Activated CD4-positive, alpha-beta T cell treated with anti-CD3 and anti-CD28 coated beads for 1 hour (primary cell): ENCODE measurements at places on chromosomes 12 and 14.

GRCh38 chr12:6752167-6752920 is 597 bp downstream of the MLF2 start:
- no peak for DNase-seq

DNA sequence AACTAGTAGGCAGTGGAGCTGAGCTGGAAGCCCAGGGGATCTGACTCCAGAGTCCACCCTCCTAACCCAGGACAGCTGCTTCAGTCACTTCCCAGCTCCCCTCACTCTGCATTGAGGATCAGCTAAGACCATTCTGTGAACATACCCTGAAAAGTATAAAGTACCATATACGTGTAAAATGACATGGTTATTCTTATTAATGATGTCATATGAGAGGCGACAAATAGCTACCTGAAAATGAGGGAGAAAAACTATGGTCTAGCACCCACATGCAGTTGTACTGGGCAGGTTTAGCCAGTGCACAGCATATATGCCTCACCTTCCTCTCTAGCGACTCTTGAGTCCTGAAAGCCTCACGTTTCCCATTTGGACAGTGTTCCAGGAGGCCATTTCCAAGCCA is 461.9 kb downstream of the RAD51B start:
- no peak for DNase-seq

- no peak for DNase-seq
Observed at GRCh38 chr12:6018265-6018664, 73.2 kb upstream of the ANO2 start.

GRCh38 chr12:53780323-53780722 is 28.5 kb upstream of the CISTR start:
- DNase-seq, result no peak

DNA sequence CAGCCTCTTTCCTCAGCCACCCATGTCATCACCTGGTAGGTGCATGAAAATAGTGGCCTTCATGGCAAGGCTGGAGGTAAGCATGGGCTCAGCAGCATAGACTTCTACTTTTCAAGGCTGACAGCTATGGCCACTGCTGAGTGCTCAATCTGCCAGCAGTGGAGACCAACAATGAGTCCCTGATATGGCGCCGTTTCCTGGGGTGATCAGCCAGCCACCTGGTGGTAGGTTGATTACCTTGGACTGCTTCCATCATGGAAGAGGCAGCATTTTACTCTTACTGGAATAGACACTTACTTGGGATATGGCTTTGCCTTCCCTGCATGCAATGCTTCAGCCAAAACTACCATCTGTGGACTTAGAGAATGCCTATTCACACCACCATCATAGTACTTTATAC is 39.5 kb upstream of the USP44 start:
- no peak for DNase-seq

GRCh38 chr14:22313172-22313801 is 275.7 kb downstream of the DAD1 start:
- DNase-seq, result no peak

DNA sequence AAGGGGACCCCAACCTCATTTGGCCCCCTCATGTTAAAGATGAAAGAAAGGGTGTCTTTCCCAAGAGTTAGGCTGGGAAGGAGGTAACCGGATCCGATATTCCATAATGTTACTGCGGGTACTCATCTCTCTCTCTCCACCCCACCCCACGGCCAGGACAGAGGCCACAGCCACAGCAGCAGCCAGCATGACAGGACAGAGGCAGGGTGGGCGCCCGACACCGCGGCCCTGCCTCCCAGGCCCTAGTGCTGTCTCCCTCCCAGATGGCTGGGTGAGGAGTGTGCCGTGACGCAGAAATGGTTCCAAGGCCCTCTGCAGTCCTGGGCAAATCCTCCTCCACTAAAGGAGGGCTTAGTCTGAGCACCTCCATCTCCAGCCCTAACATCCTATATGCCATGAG is 6.2 kb downstream of the SLC6A12 start:
- no peak for DNase-seq

DNA sequence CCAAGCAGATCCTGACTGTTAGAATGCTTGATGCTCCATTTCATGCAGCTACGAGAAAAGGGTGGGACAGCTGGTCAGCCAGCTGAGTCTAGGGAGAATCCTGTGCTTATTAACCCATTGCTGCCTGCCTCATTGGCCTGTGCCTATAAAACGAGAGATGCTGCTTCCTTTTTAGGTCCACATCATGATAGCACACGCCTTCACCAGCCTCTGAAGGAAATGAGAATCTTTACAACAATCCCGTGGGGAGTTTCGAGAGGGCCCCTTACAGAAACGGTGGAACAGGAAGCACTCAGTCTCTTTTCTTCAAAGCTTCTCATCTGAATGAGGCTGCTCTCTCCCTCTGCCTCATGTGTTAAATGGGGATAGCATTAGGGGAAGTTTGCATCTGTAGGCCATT is 147.3 kb upstream of the RFLNA start:
- DNase-seq, result no peak

DNA sequence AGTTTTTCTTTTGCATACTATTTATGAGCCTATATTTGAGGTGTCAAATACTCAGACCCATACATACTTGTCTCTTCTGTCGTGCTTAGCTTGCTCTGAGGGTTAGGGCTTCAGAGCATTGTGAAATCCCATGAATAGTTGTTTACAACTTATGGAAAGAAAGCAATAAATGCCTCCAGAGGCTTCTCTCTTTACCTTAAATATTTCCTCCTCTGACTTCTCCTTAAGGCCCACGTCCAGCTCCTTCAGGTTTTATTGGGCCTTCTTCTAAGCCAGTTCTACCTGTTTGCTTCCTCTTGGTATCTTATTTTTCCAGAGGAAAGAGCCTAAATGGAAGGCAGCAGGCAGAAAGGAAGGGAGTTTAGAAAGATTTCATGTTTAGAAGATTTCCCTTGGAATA is 218.6 kb downstream of the SPTSSA start:
- DNase-seq, result no peak

DNA sequence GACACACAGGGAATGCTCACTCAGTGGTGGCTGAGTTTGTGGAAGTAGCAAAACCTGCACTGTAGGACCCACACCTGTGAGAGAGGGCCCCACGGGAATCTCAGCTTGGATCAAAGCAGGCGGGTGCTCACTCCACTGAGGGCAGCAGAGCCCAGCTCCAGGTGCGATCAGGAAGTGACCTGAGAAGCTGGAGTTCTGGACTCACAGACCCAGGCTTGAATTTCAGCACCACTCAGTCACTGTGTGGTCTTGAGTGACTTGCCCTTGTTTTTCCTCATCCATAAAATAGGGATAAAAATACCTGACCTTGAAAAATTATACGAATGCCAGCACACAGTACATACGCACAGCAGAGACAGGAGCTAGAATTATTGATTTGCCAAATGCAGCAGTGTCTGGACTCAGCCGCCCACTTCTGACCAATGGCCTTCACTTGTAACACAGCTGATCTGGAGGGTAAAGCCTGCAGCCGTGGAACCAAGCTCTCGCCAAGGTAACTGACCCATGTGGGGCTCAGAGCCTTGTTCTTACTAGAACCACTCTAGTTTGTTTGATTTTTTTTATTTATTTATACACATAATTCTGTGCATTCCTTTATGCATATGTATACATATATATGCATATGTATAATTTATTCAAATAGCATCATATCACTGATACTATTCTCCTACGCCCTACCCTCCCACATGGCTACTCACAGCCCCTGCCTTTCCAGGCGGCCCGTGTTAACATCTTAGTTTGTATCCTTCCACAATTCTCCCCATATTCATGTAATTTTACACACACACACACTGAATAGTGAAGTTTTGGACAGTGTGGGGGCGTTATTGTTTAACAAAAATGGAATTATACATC is 53.9 kb downstream of the DPF3 start:
- DNase-seq, result no peak

DNA sequence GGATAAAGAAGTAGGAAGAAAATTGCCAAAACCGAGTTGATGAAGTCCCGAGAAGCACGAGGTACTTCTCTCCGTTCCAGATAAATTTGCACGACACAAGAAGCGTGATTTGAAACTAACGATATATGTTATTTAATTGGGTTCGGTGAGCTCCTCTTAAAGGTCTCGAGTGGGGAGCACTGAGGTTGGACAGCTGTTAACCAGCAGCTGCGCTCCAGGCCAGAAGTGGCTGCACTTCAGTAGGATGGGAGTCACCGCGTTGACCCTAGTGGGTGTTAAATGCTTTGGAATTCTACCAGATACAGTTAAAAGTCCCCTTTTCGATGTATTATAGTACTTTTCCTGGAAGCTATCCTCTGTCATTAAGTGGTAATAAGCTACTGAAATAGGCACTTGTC is 953 bp upstream of the DCAF5 start:
- no peak for DNase-seq

GRCh38 chr12:19201661-19202060 is 72.1 kb downstream of the PLEKHA5 start:
- no peak for DNase-seq

- no peak for DNase-seq
Observed at GRCh38 chr12:49549735-49550692, 11.2 kb downstream of the KCNH3 start.

- DNase-seq, result no peak
Observed at GRCh38 chr12:77337362-77337761, 272.0 kb upstream of the E2F7 start.

- no peak for DNase-seq
Observed at GRCh38 chr12:19970116-19970515, 398.2 kb upstream of the PDE3A start.

GRCh38 chr12:27790179-27790578 is 10.1 kb upstream of the MANSC4 start:
- no peak for DNase-seq

DNA sequence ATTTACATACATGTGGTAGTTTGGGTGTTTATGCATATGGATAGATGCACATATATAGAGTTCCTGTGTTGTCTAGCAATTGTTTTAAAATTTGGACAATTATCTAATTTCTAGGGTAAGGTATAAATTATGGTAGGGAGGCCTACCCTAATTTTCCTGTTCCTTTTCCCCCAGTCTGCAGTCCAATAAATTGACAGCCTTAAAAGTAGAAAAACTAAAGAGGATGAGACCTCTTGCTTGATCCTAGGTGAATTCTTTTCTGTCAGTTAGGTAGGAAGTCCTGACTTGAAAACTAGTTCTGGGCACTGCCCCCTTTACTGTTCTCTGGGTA is 2.1 kb upstream of the CDKN1B start:
- DNase-seq, result no peak

DNA sequence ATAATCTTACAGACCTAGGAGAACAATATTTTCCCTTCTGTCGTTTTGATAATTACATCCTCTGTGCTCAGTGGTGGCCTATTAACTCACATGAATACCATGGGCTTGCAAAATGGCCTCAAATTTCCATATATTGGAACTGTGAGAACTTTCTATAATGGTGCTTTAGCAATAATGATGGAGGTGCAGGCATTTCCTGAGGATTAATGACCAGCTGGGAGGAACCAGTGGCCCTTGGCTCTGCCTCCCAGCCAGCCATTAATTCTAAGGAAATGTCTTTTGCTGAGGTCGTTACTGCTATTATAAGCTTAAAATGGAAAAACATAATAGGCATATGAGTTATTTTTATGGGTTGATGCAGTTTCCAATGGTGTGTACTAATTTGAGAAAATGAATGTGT is 33.6 kb downstream of the HMGA2 start:
- no peak for DNase-seq

GRCh38 chr14:51582437-51582836 is 69.3 kb upstream of the FRMD6 start:
- no peak for DNase-seq

DNA sequence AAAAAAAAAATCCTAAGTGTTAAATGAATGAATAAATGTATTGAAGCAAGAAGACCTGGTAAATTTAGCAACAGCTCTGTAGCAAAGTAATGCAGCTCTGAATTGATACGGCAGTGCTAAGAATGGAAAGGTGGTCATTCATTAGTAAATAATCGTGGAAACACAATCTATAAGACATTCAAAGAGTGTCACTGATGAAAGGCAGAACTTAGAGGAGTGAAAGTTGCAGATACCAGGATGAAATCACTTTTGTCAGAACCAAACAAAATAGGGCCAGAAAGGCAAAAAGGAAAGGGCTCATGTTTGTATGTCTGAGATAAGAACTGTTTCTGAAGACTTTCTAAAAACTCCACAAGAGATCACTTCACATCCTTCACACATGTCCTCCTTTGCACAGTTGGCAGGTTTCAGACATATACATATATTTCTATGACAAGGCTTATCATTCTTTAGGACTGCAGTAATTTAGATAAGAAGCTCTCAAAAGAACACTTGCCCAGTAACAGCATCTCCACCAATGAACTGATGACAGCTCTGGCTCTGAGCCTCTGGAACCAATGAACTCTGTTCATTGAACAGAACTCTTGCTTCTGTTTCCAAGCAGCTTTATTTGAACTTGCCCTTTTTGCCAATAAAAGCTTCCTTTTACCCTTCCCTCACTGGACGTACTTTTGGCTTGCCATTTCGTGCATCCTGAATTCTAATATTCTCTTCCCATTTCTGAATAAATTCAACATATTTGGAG is 4.2 kb upstream of the LRR1 start:
- DNase-seq, result no peak

DNA sequence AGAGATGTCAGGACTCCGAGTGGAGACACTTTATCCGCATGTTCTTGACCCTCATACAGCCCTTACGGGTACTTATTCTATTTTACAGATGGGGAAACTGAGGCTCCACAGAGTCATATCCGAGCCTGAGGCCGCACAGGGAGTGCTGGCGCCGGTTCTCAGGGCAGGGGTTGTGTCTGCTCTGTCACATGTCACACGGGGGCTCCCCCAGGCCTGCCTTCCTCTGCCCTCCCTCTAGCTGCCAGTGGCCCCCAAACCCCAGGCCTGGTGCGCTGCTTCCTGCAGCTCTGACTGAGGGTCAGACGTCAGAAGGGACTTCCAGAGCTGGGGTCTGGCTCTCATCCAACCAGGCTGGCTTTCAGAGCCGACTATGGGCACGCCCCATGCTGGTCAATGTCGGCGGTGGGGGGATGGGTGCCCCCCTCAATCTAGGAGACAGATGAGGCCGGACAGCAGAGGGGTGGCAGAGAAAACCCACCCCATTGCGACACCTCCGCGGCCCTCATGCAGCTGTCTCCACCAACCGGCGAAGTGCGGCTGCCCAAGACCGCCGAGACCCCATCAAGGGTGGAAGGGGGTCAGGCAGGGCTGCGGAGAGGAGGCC is 811 bp upstream of the INF2 start:
- DNase-seq, result no peak

DNA sequence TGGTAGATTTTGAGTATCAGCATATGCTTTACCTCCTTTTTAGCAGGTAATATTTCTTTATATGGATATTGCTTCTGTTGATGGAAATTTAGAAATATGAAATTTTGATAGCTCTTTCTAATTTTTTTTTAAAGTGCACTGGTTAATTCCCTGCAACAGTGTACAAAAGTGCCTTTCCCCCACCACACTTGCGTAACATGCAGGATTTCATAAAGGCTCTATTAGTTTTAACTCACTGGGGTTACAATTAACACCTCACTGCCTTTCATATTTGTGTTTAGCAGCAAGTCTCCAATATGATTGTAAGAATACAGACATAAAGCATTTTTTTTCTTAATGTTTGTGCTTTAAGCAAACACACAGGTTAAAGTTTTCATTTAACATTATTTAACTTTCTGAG is 25.6 kb downstream of the MNAT1 start:
- no peak for DNase-seq

DNA sequence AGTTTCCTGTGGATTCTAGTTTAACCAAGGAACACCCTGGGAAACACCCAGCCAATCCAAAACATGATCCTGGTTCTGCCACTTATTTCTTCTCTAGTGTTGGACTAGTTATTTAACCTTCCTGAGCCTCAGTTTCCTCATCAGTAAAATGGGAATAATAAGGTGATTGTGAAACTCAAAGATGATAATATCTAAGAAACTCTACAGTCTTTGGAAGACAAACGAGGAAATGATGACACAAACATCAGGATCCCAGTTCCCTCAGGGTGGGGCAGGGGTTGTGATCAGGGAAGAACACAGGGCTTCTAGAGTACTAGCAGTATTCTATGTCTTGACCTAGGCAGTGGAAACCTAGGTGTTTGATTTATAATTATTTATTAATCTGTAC is 18.1 kb upstream of the TMEM106C start:
- no peak for DNase-seq
